ENCODE measurements at places on chromosomes 6 and 20.

- DNase-seq, result no peak
Measured at GRCh38 chr6:42210551-42210950, 7.1 kb downstream of the MRPS10 start.

DNA sequence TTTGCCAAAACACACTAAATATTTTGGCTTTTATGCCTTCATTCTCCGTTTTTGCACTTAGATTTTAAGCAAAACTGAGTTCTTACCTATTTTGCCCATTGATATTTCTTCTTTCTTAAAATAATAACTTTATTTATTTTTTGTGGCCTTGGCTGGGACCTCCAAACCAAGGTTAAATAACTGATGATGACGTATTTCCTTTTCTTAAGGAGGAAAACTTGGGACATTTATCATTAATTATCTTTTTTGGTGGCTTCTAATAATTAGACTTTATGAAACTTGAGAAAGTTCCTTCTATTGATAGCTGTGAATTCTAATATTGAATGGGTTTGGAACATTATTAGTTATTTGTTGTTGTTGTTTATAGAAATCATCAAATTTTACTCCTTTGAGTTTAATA, 154.5 kb downstream of the ADGB start:
- DNase-seq, result no peak

- no peak for DNase-seq
Measured at GRCh38 chr20:32828029-32828680, 8.4 kb downstream of the MAPRE1 start.

DNA sequence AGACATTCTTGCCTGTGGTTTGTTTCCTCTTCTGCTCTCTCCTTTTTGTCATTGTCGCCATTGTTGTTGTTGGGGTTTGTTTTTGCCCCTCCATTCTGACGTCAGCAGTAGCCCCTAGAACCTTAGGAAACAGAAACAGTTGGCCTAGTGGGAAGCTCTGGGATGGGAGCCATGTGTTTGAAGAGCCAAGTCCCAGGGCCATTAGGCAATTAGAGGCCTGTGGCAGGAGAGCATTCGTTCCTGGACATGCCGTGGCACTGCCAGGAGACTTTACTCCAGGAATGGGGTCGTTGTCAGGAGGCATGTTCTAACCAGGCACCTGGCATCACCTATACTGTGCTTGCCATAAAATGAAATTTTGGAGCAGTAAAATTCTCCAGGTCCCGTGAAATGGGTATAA, 39.7 kb downstream of the PPARD start:
- DNase-seq, result no peak

DNA sequence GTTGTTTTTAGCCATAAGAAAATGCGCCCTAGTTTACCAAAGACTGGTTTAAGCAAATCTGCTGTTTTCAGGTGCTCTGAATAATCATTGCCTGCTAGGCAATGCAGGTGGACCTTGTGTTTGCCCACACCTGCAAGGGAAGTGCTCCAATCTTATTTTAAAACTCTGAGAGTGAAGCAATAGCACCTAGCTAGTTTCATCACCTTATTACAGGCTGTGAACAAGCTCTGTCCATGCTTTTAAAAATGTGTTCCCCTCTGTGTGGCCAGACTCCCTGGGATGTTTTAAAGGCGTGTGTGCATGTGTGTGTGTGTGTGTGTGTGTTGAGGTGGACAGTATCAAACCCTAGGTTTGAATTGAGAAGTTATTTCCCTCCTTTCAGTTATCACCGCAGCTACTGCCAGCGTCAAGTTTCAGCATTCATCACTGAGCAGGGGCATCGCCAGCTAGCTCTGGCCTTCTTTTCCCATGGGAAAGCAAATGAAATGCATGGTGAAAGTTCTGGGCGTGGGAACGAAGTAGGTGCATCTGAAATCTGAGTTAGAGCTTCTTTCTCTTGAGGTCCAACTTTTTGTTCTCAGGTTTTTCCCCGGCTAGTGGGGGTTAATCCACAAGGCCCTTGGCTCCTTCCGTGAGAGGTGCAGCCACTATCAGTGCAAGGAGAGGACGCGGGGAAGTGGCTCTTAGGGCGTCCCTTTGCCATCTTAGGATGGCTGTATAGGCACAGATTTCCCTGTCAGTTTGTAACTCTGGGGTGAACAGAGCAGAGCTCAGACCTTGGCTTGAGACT, 30.8 kb downstream of the DUSP22 start:
- DNase-seq, result no peak

- DNase-seq, result peak; percentile 55
Measured at GRCh38 chr6:153511896-153512496, 380.9 kb upstream of the RGS17 start.

DNA sequence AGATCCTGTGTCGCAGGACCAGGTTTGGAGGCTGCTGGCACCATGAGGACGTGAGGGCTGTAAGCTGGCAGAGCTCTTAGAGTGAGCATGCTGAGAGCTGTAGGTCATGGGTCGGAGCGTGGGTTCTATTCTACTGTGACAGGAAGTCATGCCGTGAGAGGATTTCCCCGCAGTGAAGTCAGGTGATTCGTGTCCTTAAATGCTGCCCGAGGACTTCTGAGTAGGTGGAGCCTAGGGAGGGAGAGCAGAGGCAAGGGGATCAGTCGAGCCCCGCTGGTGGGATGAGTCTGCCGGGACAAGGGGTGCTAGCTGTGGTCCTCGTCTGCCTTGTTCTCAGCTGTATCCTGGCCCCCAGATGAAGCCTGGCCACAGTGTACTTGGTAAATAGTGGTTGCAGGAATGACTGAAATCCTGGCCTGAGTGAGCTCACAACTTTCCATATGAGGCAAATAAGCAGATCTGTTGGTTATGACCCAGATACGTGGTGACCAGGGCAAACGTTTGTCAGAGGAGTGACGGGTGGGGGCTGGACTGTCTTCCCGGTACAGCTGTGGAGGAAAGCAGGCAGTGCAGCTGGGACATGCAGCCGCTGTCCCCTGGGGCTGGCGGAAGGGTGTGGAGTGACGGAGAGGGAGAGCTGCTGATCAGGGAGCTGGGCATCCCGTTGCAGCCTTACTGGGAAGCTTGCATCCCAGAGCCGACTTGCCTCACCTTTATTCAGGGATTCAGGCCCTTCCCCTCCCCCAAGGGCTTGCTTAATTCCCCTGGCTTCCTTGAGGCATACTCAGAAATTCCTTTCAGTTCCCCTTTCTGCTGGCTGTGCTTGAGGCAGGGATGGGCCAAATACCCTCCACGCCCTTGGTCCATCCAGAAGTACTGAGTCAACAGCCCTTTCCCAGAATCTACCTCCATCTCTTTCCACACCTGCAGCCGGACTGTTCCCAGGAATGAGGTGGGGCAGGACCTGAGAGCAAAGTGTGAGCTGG, 250.9 kb upstream of the RREB1 start:
- peak; percentile 83 for DNase-seq

DNA sequence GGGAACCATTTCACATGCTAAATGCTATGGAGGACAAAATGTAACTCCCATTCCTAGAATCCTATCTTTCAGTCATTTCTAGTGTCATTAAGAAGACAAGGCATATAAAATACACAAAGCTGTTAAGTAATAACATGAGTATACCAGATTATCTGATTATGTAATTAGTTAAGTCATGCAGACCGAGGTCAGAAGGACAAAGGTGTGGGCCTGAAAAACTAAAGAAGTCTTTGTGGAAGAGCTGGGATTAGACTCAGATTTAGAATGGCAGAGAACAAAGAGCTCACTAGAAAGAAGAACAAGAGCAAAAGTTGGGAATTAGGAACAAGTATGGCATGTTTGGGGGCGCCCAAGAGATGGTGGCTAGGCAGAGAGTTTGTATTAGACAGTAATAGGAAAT, 37.0 kb downstream of the EFHC1 start:
- no peak for DNase-seq

GRCh38 chr6:47534063-47534462, 56.5 kb downstream of the CD2AP start:
- DNase-seq, result no peak

DNA sequence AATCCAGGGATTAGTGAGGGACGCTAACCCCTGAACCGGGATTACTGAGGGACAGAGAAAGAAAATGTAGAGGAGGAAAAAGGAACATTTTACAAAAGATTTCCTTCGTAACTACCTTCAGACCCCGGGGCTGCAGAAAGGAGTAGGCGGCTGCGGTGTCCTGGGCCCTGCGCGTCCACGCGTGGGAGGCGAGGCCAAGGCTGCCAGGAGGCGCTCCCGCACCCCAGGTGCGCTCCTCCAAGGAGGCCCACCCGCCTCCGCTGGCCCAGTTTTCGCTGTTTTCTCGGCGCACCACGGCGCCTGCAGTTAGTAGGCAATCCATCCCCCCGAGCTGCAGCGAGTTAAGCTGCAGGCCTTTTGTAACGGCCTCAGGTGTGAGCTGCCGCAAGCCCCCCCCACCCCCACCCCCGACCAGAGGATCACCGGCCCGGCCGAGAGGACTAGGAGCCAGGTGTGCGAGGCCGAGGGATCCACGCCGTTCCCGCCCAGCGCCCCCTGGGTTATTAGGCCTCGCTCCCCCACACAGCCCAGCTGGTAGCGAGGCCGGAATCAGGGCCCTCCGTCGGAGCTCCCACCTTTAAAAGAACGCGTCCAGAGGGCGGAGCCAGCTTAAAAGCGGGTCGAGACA, 380.3 kb upstream of the ARID1B start:
- peak; percentile 21 for DNase-seq

- DNase-seq, result peak; percentile 21
Measured at GRCh38 chr6:157514659-157515496, 133.9 kb downstream of the ZDHHC14 start.

DNA sequence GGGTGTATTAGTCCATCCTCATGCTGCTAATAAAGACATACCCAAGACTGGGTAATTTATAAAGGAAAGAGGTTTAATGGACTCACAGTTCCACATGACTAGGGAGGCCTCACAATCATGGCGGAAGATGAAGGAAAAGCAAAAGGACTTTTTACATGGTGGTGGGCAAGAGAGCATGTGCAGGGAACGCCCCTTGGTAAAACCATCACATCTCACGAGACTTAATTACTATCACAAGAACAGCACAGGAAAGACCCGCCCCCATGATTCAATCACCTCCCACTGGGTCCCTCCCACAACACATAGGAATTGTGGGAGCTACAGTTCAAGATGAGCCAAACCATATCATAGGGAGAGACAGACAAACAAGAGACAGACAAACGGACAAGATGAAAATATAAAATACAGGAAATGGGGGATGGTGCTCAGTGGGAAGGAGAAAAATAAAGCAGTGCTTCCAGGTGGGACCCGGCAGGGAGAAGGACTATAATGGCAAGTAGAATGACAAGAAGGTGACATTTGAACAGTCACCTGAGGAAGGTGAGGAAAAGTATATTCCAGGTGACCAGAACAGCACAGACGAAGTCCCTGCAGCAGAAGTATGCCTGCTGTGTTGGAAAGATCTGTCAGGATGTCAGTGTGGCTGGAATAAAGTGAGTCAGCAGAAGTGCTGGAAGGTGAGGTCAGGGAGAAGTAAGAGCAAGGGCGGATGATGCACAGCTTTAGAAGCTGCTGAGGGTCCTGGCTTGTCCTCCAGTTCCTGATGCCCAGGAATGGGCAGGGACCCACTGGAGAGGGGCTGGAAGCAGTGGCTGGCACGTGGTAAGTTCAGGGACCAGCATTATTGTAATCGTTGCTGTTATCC, 61.1 kb downstream of the SLC2A10 start:
- DNase-seq, result no peak

- no peak for DNase-seq
Measured at GRCh38 chr6:144749263-144749662, 464.1 kb downstream of the UTRN start.

GRCh38 chr6:152401978-152402377, 235.2 kb downstream of the SYNE1 start:
- DNase-seq, result no peak

GRCh38 chr20:63709149-63709527, 1.3 kb downstream of the ZGPAT start:
- DNase-seq, result no peak

- no peak for DNase-seq
Measured at GRCh38 chr6:80618953-80619352, 512.5 kb downstream of the BCKDHB start.

GRCh38 chr6:158026054-158026900, 44.6 kb downstream of the SYNJ2 start:
- peak; percentile 89 for DNase-seq

- peak; percentile 58 for DNase-seq
Measured at GRCh38 chr6:30219244-30219643, 6.0 kb upstream of the TRIM26 start.

DNA sequence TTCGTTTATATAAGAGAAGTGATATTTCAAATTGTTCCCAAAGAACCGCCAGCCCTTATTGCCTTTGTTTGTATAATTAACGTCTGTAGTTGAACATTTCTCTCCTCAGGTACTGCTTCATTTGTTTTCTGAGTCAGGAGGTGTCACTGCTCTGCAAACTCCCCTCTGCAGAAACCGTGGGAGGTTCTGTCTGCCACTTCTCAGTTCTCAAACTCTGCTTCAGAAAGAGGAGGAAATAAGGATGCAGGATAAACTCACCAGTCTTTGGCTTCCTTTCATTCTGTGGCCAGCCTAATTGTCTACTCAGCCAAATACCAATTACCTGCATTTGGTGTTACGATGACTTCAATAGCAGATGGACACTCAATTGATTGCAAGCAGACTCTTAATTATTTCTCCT, 149.8 kb downstream of the PAK5 start:
- DNase-seq, result peak; percentile 60

DNA sequence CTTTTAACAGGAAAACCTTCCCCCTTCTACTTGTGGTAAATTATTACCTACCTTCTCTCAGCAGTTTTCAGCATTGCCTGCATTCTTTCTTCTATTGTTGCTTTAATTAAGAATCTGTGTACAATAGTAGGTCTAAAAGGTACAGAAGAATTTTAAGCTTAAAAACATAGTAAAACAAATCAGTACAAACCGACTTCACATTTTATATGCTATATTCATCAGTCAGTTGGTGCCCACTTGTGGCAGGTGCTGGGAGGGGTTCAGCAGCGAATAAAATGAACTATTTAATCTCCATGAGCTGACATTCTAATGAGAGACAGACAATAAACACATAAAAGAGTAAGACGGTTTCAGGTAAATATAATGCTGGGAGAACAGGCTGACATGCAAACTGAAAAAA, 73.4 kb upstream of the FBXO30 start:
- peak; percentile 8 for DNase-seq

- no peak for DNase-seq
Measured at GRCh38 chr6:14380901-14381828, 263.6 kb downstream of the CD83 start.

DNA sequence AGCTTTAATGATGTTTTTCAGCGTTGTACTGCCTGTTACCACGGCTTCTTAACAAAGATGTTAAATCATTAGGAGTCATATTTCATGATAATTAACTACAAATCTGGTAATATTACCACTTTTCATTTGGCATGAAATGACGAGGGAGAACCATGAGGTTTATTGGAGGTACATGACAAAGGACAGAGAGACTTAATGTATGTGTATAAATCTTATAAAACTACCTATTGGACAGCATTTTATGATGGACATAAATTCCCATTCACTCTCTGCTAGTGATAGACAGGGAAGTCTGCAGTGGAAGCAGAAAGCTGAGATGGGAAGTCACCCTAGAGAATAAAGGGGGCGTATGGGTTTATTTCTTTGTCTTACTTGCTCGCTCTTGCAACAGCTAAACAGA, 949.9 kb upstream of the FLRT3 start:
- no peak for DNase-seq

GRCh38 chr6:113015249-113015648, 668.1 kb downstream of the RFPL4B start:
- DNase-seq, result no peak

Data from mesendoderm (in vitro differentiated cells).